ENCODE measurements at places on chromosomes 6 and 20. TPM values are rescaled to one million over a fixed set of nuclear protein-coding genes. Genes with fewer than 3 reads are reported as not detected.

Gene EDN1
- 1.3 TPM for total RNA-seq

Gene IBTK
- total RNA-seq, result 24.0 TPM

DNA sequence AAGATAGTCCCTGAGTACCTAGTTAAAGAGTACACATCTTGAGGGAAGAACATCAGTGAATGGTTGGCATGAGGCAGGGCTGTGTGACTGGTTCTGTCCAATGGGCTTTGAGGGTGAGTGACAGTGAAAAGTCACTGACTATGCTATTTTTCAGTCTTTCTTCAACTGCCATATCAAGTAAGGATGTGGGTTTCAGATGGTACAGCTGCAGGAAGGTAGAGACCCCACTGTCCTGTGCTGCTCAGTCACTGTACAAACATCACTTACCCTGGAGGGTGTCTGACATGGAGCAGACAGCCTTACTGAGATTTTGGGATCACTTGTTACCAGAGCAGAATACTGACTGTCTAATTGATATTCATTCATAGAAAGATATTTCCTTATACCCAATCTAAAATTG is 115.3 kb upstream of the ASCC3 start:
- no peak for DNase-seq

- DNase-seq, result no peak
Measured at GRCh38 chr20:36113036-36113435, 41.5 kb upstream of the EPB41L1 start.

DNA sequence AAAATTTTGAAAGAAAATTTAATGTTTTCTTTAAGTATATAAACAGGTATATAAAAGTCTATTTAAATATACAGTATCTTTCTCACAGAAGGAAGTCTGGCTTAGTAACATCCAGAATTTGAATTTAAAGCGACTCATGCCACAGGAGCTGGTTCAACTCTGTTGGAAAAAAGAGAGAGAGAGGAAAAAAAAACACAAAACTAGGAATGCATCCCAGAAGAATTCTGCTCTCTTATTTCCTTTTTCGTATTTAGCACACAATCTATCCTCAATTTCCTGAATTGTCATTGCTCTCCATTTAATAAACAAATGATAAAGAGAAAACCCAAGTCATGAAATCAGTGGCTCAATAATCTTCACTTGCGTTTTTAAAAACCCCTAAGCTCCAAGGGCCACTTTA is 107.5 kb upstream of the SCAF8 start:
- DNase-seq, result no peak

- no peak for DNase-seq
Measured at GRCh38 chr20:25675161-25675560, 21.5 kb downstream of the ZNF337 start.

- DNase-seq, result no peak
Measured at GRCh38 chr6:36791521-36792135, 47.6 kb downstream of the CPNE5 start.

GRCh38 chr6:12592634-12593033 is 123.9 kb upstream of the PHACTR1 start:
- DNase-seq, result no peak

Measured in heart left ventricle (tissue), 16 donors.